Esophagus muscularis mucosa (tissue), 4 donors: ENCODE measurements at places on chromosomes 13 and 19.
A peak's percentile ranks its signal among the peaks of the same experiment; 100 is the strongest.

- no peak for DNase-seq
Measured at GRCh38 chr13:98984118-98984517, 6.3 kb upstream of the DOCK9 start.

- no peak for DNase-seq
Measured at GRCh38 chr19:50332244-50333038, 3.3 kb upstream of the KCNC3 start.

DNA sequence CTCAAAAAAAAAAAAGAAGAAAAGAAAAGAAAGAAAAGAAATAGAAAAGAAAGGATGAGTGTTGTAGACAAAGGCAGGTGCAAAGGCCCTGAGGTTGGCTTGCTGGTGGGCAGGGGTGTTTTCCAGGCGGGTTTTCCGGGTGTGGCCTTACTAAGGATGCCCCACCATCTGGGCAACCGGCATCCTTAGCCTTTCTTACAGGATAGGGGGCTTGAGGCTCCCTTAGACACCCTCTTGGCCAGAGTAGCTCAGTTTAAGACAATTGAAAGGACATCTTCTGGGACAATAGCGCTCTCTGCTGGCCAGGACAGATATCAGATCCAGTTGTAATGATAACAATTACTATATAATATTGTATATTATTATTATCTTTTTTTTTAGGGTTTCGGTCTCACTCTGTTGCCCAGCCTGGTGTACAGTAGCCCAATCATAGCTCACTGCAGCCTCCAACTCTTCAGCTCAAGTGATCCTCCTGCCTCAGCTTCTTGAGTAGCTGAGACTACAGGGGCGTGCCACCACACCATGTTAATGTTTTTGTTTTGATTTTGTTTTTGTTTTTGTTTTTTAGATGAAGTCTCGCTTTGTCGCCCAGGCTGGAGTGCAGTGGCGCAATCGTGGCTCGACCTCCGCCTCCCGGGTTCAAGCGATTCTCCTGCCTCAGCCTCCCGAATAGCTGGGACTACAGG lies 1.4 kb upstream of the QTRT1 start:
- DNase-seq: no peak

GRCh38 chr13:35927567-35928021 lies 203.6 kb downstream of the DCLK1 start:
- no peak for DNase-seq

DNA sequence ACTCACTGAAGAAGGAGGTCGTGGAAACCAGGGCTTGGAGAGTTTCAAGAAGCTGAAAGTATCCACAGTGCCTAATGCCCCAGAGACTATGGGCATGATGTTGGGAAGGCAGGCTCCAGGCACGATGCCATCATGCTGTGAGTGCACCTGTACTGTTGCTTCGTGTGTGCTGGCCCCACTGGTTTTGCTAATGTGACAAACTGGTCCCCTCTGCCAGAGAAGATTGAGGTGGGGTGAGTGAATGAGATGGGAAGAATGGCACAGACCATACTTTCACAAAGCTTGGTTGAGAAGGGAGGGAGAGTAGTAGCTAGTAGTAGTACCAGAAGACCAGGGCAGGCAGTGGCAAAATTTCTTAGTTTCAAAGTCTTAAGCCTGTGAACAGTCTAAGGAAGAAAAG lies 19.0 kb upstream of the POP4 start:
- no peak for DNase-seq

DNA sequence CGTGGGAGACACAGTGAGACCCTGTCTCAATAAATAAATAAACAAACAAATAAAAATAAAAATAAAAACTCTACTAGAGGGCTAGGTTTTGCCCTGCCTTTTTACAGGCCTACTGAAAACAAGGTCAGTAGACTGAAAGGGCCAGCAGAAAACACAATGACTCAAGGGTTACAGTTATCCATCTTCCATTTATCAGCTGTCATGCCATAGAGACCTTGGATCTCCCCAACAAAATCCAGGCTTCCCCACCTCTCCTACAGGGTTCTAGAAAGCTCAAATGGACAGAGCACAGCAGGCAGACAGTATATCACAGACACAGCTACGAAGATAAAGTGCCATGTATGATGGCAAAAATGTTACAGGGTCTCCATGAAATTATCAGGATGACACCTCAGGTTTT lies 54.4 kb downstream of the FOXO1 start:
- peak; percentile 39 for DNase-seq

GRCh38 chr13:29713839-29714238 lies 118.4 kb upstream of the SLC7A1 start:
- no peak for DNase-seq

GRCh38 chr19:750640-751423 lies at the start of gene MISP:
TSS of gene MISP (plus strand) at chr19:751112. CDS start at chr19:756947, 5,835 bp downstream.
- no peak for DNase-seq

GRCh38 chr19:47239152-47239551 lies 8.2 kb upstream of the BBC3 start:
- DNase-seq: no peak

DNA sequence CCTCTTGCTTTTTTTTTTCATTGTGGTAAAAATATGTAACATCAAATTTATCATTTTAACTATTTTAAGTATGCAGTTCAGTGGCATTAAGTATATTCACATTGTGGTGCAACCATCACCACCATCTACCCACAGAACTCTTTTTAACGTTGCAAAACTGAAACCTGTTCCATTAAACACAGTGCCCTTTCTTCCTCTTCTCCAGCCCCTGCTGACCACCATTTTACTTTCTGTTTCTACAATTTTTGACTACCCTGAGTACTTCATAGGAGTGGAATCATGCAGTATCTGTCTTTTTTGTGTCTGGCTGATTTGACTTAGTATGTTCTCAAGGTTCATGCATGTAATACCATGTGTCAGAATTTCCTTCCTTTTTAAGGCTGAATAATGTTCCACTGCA lies 153.1 kb downstream of the FGF9 start:
- DNase-seq: no peak

GRCh38 chr19:41959056-41960053 lies at the start of gene RABAC1:
TSS of gene RABAC1 (minus strand) at chr19:41959321. CDS start at chr19:41959292, 29 bp downstream.
- DNase-seq: peak; percentile 94

DNA sequence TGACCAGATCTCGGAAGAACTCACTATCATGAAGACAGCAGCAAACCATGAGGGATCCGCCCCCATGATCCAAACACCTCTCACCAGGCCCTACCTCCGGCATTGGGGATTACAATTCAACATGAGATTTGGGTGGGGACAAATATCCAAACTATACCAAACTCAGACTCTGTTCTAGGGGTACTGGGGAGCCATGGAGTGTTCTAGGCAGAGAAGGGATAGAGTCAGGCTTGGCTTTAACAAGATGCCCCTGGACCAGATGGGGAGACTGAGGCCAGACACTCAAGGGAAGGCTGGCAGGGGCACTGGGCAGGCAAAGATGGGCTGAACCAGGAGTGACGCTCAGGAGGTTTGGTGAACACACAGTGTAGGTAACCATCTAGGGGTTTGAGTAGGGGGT lies 11.9 kb upstream of the SCN1B start:
- no peak for DNase-seq

- DNase-seq: no peak
Measured at GRCh38 chr19:47625650-47626049, 16.7 kb downstream of the BICRA start.

DNA sequence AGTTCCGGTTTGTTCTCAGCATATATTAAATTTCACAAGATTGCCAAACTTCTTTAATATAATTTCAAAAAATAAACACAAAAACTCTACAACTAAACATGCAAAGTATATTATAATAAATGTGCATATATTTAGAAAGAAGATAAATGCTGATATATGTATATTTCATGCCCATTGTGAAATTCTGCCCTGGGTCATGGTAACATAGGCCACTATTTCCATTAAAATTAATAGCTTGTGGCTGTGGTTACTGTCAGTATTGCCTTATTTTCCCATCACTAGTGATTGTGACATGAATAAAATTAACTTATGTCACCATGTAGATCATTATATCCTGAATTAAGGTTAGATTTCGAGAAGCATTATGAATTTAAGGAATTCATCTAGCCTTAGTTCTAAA lies 410.9 kb downstream of the DACH1 start:
- no peak for DNase-seq

- DNase-seq: no peak
Measured at GRCh38 chr13:21058361-21058760, 3.0 kb downstream of the LATS2 start.

DNA sequence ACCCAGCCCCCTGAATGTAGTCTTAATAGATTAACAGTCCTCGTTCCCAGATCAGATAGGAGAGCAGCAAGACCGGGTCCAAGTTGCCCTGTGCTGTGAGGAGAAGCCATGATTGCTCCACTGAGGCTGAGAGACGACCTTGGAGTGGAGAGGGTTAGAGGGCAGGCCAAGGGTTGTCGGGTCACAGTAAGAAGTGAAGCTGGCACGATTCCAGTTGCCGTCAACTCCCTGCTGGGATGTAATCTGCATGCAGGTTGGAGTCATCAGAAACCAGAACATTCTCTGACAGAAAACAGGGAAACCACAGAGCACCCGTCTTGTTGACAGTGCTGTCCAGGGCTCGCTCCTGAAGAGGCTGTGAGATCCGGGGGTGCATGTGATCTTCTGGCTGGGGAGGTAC lies 19.0 kb upstream of the ATP11A start:
- no peak for DNase-seq
